ENCODE measurements at places on chromosomes 13 and 19.

DNA sequence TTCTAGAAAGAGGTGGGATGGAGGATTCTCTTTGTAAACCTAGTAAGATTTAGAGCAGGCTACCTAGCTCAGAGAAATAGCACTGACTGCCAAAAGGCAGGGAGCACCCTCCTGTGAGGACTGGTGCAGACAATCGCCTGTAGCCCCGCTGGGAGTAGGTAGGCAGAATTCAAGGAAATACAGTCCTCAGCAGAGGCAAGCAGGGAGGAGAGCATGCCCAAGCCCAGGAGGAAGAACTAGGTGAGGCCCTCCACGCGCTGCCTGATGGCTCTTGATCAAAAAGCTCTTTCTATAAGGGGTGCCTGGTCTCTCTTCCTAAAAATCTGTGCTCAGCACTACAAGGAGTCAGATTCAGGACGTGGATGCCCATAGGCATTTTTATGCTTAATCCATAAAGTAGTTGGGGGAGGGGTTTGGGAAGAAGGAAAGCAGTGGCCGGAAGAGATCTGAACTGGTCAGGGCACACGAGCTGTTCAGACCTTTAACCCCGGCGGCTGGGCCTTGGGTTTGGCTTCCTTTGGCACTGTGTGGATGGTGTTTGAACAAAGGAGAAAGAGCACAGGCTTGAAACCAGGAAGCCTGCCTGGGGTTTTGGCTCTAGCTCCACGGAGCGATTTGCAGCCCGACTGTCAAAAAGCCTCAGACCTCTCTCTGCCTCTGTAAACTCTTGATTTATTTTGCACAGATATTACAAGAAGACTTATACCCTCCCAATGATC is 320.6 kb downstream of the FOXO1 start:
- no peak for DNase-seq

- DNase-seq = no peak
Measured at GRCh38 chr13:25684491-25684890, 312.7 kb downstream of the ATP8A2 start.

- no peak for DNase-seq
Measured at GRCh38 chr19:19537075-19538048, 703 bp upstream of the CILP2 start.

DNA sequence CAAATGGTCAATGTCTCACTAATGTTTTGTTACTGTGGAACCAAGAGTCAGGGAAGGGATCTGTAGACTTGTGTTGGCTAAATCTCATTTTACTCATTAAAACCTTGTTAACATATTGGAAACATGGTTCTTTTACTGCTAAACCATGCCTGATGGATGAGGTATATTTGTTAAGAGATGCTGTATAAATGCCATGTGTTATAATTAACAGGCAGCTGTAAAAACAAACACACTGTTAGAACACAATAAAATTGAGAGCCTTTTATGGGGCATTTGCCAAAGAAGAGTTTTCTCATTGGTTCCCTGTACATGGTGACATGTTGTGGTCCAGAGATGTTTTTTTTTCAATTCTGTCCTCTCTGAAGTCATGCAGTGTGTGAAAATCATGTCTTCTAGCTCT is 121.9 kb downstream of the ESD start:
- no peak for DNase-seq

DNA sequence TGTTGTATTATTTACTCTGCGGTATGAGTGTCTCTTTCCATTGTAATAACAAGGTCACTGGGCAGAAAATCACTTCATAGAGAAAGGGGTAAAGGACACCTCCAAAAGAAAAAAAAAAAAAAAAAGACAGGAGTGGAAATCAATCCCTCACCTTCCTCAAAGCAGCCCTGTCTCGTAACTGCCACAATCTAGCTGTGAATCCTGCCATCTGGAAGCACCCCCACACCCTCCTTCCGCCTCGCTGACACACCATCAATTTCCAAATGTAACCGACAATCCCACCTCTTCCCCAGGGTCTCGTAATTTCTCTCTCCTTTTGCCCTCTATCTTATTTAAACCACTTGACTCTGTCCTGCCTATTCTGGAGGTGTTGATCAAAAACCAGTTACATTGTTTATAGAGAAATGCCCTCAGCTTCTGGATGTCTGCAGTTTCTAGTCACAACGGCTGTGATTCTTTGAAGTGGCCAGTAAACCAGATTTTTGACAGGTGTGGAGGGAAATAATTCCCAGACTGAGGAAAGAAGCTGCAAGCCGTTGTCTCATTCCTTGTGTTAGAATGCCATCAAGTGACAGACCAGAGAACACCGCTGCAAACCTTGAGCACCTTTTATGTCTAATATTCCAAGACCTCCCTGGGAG is 9.1 kb upstream of the POP4 start:
- no peak for DNase-seq
